ENCODE measurements at places on chromosomes 4 and X.
A peak's percentile ranks its signal among the peaks of the same experiment; 100 is the strongest.

DNA sequence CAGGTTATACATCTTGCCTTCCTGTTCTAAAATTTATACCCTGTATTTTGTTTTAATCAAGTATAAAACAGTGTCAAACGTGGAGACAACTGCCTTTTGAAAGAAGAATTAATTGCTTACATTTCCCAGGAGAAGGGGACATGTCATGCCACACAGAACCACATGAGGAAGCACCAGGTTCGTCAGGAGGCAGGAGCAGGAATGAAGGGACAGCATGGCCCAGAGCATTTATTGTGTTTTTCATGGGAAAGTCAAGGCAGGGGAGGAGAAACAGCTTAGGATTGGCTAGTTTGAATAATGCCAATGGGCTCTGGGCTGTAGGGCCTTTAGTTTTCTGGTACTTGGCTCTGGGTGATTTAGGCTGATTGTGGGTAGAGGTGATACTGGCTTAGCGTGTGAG, 203.7 kb downstream of the CFAP299 start:
- no peak for DNase-seq

- DNase-seq = no peak
These were observed 103.0 kb downstream of the SNCA start for GRCh38 chr4:89733946-89734345.

DNA sequence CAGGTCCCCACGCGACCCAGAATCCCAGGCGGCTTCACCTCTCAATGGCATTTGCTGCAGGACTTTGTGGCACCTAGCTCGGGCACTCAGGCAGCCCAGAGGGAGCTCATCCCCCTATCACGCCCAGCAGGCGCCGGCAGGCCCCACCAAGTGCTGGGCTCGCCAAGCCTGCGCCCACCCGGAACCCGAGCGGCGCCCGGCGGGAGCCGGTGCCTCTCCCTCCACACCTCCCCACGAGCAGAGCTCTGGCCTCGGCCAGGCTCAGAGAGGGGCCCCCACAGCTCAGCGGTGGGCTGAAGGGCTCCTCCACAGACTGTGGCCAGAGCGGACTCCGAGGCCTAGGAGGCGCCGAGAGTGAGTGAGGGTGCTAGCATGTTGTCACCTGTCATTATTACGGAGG, 286.3 kb downstream of the PDHA2 start:
- DNase-seq = no peak

DNA sequence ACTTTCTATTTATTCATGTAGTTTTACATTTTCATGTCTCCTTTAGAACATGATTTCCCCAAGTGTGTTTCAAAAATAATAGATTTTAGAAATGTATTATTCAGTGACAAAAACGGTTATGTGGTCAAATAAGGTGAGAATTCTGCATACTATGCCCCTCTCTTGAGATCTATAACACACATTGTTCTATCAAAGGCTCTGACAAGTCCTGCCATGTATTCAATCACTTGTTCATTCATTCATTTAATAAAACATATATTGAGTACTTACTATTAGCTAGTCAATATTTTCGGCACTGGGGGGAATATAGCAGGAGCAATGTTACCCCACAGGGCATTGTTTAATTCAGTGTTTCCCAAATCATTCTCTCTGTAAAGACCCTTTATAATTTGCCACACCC, 58.4 kb upstream of the FGF13 start:
- DNase-seq = no peak

GRCh38 chrX:70504772-70505450, 60.3 kb downstream of the DLG3 start:
- DNase-seq = peak; percentile 12
